ENCODE measurements at places on chromosomes 4 and X.
A peak's percentile ranks its signal among the peaks of the same experiment; 100 is the strongest.

GRCh38 chr4:105060628-105061027 lies 86.0 kb upstream of the TET2 start:
- no peak for DNase-seq

GRCh38 chrX:72207366-72207765 lies 25.8 kb downstream of the PIN4 start:
- no peak for DNase-seq

- no peak for DNase-seq
These were observed 84.2 kb downstream of the SLC2A9 start for GRCh38 chr4:9937078-9937477.

GRCh38 chr4:96228463-96228862 lies 388.6 kb downstream of the PDHA2 start:
- DNase-seq, result no peak

GRCh38 chrX:87626996-87627395 lies 109.4 kb downstream of the KLHL4 start:
- no peak for DNase-seq

DNA sequence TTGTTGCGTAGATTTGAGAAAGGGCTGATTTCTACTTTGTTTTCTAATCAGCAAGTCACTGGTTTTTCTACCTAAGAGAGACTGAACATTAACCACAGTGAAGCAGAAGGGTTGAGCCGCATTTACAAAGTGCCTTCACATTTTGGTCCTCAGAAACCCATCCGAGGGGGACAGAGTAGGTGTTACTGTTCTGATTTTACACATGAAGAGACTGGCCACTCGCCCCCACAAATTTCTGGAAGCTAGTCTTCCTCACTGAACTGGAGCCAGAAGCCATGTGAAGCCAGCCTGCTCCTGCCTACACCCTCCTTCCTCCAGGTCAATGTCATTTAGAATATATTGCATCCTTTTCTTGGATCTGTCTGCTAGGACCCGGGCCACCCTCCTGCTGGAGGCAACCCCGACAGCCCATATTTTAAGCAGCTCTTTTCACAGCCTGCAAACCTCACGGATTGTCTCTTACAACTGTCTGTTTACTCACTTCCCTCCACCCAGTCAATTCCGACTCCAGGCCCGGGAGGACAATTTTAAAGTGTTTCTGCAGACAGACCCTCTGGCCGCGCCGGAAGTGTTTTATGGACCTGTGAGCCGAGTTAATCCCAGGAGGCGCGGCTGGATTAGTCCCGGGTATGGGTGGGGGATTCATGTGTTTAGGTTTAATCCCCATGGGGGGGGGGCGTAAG lies 73.2 kb upstream of the BCOR start:
- no peak for DNase-seq

GRCh38 chrX:96756491-96756890 lies 71.8 kb downstream of the DIAPH2 start:
- no peak for DNase-seq

DNA sequence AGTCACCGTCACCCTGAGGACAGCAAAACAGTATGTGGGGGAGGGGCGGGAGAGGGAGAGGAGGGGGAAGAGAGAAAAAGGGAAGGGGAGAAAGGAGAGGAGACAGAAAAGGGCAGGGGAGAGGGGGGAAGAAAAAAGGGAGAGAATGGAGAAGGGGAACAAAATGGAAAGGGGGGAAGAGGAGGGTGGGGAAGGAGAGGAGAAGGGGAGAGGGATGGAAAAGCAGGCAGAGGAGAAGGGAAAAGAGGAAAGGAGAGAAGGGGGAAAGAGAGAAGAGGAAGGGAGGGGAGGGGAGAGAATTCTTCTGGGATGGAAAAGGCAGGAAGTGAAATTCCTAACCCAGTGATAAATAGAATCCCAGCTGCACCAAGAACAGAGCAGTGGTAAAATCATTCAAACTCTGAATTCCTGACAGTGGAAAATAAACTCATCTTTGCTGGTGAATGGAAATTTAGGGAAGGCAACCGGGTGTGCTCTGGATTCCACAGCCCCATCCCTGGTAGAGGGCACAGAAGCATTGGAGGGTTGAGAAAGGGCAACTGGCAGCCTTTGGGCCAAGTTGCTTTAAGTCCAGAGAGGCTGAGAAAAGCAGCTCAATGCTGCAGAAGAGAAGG lies 244.2 kb downstream of the BCOR start:
- DNase-seq, result no peak

- no peak for DNase-seq
These were observed 31.1 kb downstream of the IDS start for GRCh38 chrX:149473966-149474365.

GRCh38 chrX:20143561-20143960 lies 1.9 kb upstream of the EIF1AX start:
- no peak for DNase-seq

DNA sequence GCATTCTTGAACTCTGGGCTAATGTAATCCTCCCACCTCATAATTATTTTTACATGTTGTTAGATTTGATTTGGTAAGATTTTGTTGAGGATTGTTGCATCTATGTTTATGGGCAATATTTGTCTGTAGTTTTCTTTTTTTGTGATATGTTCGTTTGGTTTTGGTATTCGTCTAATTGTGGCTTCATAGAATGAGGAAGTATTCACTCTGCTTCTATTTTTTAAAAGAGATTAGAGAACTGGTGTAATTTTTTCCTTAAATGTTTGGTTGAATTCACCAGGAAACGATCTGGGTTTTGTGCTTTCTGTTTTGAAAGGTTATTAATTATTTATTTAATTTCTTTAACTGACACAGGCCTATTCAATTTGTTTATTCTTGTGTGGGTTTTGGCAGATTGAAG lies 161.2 kb upstream of the NUDT6 start:
- DNase-seq, result no peak

GRCh38 chr4:154364066-154364845 lies 127.3 kb downstream of the DCHS2 start:
- peak; percentile 66 for DNase-seq

DNA sequence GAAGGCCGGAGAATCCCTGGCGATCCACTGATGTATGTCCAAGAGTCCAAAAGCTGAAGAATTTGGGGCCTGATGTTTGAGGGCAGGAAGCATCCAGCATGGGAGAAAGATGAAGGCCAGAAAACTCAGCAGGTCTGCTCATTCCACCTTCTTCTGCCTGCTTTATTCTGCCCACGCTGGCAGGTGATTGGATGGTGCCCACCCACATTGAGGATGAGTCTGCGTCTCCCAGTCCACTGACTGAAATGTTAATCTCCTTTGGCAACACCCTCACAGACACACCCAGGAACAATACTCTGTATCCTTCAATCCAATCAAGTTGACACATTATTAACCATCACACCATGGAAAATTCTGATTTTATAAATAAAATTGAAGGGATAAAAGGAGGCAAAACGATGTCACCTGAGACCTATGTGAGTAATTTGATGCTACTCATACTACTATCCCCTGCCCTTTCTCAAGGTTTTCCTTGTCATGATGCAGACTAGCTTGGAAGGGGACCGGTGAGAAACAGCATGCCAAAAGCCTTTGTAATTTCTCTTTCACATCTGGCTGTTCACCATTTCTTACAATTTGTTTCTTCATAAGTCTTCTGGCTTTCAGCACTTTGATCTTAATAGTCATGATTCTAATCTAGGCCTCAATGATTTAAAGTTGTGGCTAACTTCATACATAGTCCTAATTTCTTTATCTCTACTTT lies 9.7 kb upstream of the PYURF start:
- DNase-seq, result no peak

DNA sequence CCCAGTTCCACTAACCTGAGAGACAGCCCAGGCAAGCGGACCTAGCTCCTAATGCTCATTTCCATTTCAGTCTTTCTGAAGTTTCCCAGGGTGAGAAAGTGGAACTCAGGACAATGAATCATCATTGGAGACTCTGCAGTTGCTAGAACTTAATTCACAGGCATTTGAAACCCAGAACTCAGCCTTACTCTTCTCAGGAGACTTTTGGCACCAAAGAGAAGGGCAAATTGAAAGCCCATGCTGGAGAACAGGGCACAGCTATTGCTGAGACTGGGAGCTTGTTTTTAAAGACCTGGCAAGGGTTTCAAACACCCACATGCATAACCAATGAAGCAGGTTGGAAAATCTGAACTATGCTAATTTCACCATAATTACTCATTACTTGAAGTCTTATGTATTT lies 36.0 kb downstream of the BST1 start:
- peak; percentile 3 for DNase-seq

GRCh38 chr4:8345946-8346814 lies 76.6 kb downstream of the HTRA3 start:
- DNase-seq, result no peak

DNA sequence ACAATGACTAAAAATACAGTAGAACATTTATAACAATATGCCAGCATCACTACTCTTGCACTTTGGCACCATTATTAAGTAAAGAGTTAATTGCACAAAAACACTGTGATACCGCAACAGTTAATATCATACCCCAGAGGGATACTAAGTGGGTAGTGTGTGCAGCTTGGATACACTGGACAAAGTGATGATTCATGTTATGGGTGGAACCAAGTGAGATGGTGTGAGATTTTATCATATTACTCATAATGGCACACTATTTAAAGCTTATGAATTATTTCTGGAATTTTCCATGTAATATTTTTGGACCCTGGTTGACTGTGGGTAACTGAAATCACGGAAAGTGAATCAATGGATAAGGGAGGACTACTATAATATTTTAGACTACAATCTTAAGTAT lies 265.3 kb downstream of the PCDH18 start:
- DNase-seq, result no peak

GRCh38 chrX:48989483-48989882 lies 12.6 kb downstream of the GRIPAP1 start:
- DNase-seq, result no peak

- no peak for DNase-seq
These were observed 32.5 kb downstream of the DLG3 start for GRCh38 chrX:70476934-70477733.

DNA sequence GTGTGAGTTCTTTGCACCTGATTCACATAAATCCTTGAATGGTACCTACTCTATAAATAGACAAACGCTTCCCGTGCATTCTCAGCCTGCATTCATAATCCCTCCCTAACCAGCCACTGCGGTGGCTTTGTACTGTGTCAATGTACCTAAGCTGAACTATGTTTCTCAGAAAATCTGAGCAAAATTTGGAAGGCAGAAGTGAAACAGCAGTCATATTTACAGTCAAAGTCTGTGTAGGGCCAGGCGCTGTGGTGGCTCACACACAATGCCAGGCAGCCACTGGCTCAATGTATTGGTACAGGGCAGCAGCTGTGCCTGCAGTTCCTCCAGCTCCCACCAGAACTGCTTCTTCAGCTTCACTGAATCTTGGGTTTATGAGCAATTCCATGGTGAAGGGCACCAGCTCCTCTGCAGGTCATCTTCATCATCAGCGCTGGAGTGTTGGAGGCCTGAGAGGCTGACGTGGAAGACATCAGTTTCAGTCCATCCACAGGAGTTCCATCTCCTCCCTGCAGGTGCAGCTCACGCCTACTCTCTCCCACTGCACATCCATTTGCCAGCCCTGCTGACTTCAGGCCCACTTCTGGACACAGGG lies 32.3 kb upstream of the IRF2 start:
- DNase-seq, result no peak

- no peak for DNase-seq
These were observed 30.6 kb downstream of the PCDH19 start for GRCh38 chrX:100379388-100379986.

GRCh38 chr4:143335979-143336780 lies 496 bp upstream of the GAB1 start:
- peak; percentile 85 for DNase-seq

- DNase-seq, result no peak
These were observed 23.3 kb downstream of the MTHFD2L start for GRCh38 chr4:74181219-74181618.

- DNase-seq, result no peak
These were observed 29.2 kb downstream of the PRRG1 start for GRCh38 chrX:37378404-37378803.

DNA sequence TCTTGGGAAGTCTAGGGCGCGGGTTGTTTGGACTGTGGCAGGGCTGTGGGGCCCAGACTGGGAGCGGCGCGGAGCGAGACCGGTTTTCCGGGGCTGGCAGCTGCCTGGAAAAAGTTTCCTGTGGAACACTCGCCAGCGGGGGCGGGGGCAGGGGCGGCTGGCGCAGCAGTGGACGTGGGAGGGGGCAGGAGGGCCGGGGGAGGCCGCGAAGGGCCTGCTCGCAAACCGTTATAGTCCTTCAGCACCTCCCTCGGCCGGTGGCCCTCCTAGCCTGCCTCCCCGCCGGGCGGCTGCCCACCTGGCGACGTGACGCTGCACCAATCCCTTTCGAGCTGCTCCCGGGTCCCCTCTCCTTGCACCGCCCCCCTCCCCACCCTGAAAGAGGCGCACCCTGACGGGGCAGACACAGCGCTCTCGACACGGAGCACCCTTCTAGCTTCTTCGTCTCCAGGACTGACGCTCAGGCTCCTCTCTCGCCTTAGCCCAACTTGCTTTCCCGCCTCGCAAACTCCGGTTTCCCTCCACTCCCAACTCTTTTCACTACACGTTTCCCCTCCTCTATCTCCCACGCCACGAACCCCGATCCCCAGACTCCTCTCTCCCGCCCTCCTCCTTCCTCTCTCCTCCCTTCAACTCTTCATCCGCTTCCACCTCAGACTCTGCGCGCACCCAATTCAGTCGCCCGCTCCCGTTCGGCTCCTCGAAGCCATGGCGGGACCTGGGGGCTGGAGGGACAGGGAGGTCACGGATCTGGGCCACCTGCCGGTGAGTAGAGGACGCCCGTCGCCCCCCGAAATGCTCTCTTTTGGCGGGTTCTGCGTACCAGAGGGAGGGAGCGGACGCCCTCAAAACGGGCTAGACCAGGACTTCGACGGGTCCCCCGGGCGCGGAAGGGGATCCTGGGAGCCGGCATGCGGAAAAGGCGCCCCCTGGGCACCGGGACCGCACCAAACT lies at the start of gene NRK:
Gene NRK, plus strand, starts transcription at position 402 of the 954 bp plus-strand sequence. Its CDS starts 307 bp downstream, at position 709.
- no peak for DNase-seq

DNA sequence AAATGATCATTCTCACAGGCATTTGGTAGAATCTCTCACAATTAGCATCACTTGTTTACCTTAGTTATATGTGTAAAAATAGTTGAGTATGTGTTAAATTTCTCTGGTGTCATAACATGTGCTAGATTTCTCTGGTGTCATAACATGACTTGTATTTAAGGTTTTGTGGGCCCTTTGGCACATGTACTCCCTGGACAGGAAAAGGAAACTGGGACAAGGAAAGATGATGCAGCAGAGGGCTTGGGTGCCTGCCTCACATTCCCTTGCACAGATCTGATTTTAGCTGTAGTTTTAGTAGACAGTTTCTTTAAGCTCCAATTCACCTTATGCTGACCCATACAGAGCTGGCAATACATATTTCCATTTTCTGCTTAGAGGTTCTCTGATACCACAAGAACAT lies 726.0 kb downstream of the C4orf33 start:
- DNase-seq, result no peak

- DNase-seq, result no peak
These were observed 85.7 kb downstream of the FAM53A start for GRCh38 chr4:1598206-1599025.

- no peak for DNase-seq
These were observed 1.0 kb downstream of the EGF start for GRCh38 chr4:109913596-109914241.
